GM19239 (cell line): ENCODE measurements at places on chromosomes 4 and X.

DNA sequence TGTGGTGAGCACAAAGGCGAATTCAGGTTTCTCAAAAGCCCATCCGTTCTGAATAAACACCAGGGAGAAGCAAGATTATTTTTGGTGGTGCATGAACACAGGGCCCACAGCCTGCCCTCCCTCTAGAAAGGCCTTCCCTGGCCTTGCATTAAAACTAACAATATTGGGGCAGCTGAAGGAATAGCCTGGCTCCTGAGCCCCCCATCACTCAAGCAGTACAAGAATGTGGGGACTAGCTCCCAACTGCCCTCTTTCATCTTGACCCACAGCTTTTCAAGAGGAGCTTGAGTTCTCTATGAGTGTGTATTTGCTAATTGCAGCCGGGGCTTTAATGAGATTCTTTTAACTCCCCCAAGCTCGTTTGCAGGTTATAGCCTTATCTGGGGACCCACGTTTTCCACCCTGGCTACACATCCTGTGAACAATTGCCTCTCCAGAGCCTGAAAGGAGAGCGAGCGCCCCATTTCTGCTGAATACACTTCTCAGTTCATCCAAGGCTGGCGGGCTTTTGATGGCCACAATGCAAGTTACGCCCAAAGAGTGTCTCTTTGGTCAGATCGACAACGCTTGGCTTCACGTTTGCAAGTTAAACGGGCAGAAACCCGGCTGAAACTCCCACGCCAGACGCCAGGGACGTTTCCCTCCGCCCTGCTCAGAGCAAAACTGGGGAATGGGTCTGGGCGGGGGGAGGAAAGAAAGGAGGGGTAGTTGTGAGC lies 4.7 kb upstream of the GSX2 start:
- no peak for DNase-seq

- DNase-seq = no peak
Measured at GRCh38 chrX:41515376-41515775, 68.2 kb downstream of the NYX start.

- DNase-seq = no peak
Measured at GRCh38 chrX:136754651-136755050, 26.1 kb downstream of the ARHGEF6 start.

DNA sequence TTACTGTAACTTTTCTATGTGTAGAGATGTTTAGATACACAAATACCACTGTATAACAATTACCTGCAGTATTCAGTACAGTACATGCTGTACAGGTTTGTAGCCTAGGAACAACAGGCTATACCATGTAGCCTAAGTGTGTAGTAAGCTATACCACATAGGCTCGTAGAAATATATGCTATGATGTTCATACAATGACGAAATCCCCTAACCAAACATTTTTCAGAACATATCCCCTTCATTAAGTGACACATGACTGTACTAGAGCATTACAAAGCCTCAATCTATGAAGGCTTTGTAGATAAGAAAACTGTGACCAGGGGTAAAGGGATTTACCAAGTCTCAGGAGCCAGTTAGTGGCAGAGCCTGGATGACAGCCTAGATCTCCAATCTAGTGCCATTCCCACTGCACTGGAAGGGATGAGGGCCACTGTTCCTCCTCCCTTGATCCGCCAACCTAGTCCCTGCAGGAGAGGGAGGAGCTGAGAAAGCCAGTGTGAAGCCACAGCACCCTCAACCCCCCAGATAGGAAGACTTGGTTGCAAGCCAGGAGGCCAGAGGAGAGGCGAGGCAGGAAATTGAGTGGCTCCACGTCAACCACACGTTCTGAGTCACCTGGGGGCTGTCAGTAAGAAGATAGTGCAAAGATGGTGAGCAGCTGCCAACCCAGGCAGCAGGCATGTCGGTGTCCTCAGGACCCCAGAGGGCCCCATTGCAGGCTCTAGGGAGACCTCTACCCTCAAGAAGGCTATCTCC lies 227.7 kb downstream of the BCOR start:
- DNase-seq = no peak
